Kidney (tissue), 22 donors: ENCODE measurements at places on chromosomes 11 and 22. TPM values are rescaled to one million over a fixed set of nuclear protein-coding genes. Genes with fewer than 3 reads are reported as not detected.

- peak; percentile 61 for DNase-seq
- H3K27ac ChIP-seq: no peak overlapping the region
- no peaks in the 10 kb centered on the region for H3K36me3 ChIP-seq
- H3K4me3 ChIP-seq: no peak overlapping the region
- H3K4me1 ChIP-seq: no peaks in the 10 kb centered on the region
- H3K27me3 ChIP-seq: no peaks in the 10 kb centered on the region
Observed at GRCh38 chr11:2096011-2096918, 42.9 kb downstream of the IGF2 start.

DNA sequence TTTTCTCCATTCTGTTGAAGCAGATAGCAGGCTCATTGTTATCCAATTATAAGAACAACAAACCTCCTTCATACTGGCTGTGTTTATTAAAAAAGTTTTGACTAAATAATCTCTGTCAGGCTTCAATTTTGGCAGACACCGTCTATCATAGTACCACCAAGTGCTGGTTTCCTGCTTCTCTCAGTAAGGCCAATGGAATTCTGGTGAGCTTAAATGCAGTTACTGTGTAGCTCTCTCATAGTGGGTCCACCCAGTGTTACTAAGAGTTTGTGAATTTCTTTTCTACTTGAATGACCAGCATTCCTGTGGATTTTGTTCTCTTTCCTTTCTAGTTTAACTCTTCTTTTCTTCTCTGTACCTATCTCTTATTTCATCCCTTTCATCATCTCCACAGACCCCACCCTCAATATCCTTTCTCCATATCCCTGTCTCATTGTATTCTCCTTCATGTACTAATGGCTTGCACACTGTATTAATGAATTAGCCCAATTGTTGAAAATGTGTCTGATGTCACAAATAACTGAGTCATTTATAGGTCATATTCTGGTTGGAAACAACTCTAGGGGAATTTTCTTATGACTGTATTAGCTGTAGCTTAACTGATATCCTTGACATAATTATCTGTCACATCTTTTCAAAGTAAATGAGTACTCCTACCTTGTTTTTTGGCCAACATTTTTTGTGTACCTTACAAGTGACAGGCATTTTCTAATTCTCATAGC is 372.1 kb downstream of the FAT3 start:
- H3K4me3 ChIP-seq: no peak overlapping the region
- DNase-seq: no peak
- H3K4me1 ChIP-seq: no peaks in the 10 kb centered on the region
- no peaks in the 10 kb centered on the region for H3K27me3 ChIP-seq
- no peak overlapping the region for H3K27ac ChIP-seq

DNA sequence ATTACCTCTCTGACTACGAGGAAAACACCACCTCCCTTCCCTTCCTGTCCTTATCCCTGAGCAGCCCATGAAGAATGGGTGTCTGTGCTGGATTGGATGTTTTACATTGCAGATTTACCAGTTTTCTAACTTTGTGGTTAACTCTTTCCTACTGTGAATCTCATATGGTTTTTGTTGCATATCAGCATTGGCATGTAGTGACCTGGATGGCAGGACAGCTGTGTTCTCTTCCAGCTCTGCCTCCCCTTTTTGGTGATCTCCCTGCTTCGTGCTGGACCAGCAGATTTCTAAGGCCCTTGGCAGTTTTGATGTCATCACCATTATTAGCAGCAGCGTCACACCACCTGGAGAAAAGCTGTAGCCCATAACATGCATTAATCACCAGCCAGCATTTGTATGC is 26.7 kb downstream of the OR6Q1 start:
- H3K27me3 ChIP-seq: no peaks in the 10 kb centered on the region
- H3K4me1 ChIP-seq: no peaks in the 10 kb centered on the region
- no peak overlapping the region for H3K4me3 ChIP-seq
- H3K36me3 ChIP-seq: no peaks in the 10 kb centered on the region
- no peak for DNase-seq
- no peak overlapping the region for H3K27ac ChIP-seq

- H3K27me3 ChIP-seq: no peaks in the 10 kb centered on the region
- H3K4me3 ChIP-seq: no peak overlapping the region
- no peak overlapping the region for H3K27ac ChIP-seq
- no peak for DNase-seq
Observed at GRCh38 chr11:5737091-5737490, 843 bp downstream of the OR56B1 start.

DNA sequence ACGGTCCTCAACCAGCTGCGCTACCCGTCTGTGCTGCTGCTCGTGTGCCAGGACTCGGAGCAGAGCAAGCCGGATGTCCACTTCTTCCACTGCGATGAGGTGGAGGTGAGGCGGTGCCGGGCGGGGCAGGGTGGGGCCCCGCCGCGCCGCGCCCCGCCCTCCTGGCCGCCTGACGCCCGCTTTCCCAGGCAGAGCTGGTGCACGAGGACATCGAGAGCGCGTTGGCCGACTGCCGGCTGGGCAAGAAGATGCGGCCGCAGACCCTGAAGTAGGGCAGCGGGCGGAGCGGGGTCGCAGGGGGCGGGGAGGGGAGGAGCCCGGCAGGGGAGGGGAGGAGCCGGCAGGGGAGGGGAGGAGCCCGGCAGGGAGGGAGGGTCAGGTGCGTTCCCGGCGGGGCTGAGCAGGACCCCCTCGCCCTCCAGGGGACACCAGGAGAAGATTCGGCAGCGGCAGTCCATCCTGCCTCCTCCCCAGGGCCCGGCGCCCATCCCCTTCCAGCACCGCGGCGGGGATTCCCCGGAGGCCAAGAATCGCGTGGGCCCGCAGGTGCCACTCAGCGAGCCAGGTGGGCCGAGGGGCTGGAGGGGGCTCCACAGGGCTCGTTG is 14.7 kb downstream of the EPS8L2 start:
- peaks cover 5% of the 10 kb centered on the region for H3K4me1 ChIP-seq
- H3K4me3 ChIP-seq: no peak overlapping the region
- no peak overlapping the region for H3K27ac ChIP-seq
- no peak for DNase-seq
- H3K36me3 ChIP-seq: peaks cover 16% of the 10 kb centered on the region

DNA sequence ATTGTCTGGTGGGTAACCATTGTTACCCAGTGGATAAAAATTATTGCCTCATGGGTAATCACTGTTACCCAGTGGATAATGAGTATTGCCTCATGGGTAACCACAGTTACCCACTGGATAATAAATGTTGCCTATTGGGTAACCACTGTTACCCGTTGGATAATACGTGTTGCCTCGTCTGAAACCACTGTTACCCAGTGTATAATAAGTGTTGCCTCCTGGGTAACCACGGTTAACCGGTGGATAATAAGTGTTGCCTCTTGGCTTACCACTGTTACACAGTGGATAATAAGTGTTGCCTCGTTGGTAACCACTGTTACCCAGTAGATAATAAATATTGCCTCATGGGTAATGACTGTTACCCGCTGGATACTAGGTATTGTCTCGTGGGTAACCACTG is 20.9 kb upstream of the NXPE4 start:
- no peak for DNase-seq
- no peaks in the 10 kb centered on the region for H3K27me3 ChIP-seq
- H3K36me3 ChIP-seq: no peaks in the 10 kb centered on the region
- no peak overlapping the region for H3K27ac ChIP-seq
- no peaks in the 10 kb centered on the region for H3K4me1 ChIP-seq

DNA sequence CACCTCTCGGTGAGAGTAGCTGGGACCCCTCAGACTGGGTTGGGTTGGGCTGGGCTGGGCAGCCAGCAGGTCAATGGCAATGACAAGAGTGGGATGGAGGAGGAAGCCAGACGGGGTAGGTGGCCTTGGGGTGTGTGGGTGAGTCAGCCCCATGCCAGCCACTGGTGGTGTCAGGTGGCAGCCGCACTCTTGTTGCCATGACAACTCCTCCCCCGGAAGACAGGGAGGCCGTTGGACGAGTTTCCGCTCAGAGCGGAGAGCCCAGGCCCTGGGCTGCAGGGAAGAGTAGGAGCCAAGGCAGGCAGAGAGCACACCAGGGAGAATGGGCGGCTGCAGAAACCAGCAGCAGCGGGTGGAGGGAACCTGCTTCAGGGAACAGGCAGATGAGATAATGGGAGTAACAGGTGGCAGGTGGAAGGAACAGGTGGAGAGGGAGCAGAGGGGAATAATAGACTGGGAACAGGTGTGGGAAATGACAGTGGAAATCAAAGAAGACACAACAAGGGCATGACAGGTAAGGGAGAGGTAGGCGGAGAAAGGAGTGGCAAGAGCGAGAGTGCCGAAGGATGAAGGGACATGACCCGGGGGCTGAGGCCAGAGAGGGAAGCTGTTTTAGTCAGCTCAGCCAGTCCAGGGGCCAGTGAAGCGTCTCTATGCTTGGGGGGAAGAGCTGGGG is 8.7 kb downstream of the SPTBN2 start:
- H3K4me3 ChIP-seq: peak overlapping the region; percentile 16
- peaks cover 2% of the 10 kb centered on the region for H3K36me3 ChIP-seq
- H3K27me3 ChIP-seq: no peaks in the 10 kb centered on the region
- peak; percentile 94 for DNase-seq
- peaks cover 23% of the 10 kb centered on the region for H3K4me1 ChIP-seq

DNA sequence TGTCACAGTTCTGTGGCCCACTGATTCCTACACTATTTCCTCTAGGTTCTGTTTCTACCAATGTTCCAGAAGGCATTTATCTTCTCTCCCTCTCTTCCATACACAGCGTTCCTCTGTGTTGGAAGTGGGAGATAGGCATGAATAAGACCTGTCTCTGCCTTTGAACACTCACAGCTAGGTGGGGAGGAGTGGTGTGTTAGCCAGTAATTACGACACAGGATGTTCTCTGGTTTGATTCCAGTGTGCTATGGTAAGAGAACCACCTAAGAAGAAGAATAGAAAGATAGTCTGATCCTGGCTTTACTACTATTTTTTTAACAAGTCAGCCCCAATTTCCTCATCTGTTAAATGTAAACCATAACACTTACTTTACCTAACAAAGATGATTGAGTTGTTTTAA is 200.2 kb upstream of the MTMR2 start:
- H3K27me3 ChIP-seq: no peaks in the 10 kb centered on the region
- H3K27ac ChIP-seq: no peak overlapping the region
- no peak for DNase-seq

DNA sequence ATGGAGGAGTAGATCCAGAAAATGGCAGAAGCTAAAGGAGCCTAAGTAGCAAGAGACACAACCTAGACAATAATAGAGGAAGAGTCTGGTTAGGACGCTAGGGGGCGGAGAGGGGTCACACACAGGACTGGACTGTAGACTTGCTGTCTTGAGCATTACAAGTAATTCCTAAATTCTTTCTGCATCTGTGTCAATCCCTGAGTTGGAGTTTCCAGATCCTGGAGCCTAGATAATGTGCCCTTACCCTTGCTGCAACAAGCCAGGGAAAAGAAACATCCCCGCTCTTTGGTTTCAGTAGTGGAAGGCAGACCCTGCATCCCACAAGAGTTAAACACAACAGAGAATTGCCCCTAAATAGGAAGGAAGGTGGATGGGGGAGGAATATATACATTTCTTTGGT is 14.9 kb upstream of the CCDC73 start:
- H3K27ac ChIP-seq: no peak overlapping the region
- no peaks in the 10 kb centered on the region for H3K36me3 ChIP-seq
- no peaks in the 10 kb centered on the region for H3K27me3 ChIP-seq
- no peak overlapping the region for H3K4me3 ChIP-seq
- peak; percentile 84 for DNase-seq

NAT10 gene
- total RNA-seq: 43.1 TPM

GSTT2B gene
- total RNA-seq: 10.8 TPM

TEX12 gene
- not detected for total RNA-seq
